ENCODE measurements at places on chromosomes 16 and 17.

- no peak for DNase-seq
These were observed 99.1 kb downstream of the MYH11 start for GRCh38 chr16:15757630-15758251.

DNA sequence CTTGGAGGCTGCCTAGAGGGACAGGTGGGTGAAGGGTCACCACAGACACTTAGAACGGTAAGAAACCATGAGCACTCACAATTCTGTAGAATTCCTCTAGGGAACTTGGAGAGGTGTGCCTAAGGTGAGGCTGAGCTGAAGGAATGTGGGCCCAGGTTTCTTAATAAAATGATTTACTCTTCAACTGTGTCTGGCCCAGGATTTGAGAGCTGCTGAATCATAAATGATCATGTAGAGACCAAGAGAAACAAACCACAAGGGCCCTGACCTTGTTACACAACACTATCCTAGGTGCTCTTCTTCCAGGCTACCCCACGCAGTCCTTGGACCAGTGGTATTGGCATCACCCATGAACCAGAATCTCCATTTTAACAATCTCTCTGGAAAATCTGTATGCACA, 27.7 kb downstream of the ZNF18 start:
- DNase-seq: no peak

- no peak for DNase-seq
These were observed 579.7 kb downstream of the CDH13 start for GRCh38 chr16:83206426-83206825.

- DNase-seq: peak; percentile 86
These were observed at the start of gene CRLF3 for GRCh38 chr17:30824356-30825145. Gene CRLF3 (minus strand): TSS chr17:30824692. CDS start chr17:30824651, 41 bp downstream.

DNA sequence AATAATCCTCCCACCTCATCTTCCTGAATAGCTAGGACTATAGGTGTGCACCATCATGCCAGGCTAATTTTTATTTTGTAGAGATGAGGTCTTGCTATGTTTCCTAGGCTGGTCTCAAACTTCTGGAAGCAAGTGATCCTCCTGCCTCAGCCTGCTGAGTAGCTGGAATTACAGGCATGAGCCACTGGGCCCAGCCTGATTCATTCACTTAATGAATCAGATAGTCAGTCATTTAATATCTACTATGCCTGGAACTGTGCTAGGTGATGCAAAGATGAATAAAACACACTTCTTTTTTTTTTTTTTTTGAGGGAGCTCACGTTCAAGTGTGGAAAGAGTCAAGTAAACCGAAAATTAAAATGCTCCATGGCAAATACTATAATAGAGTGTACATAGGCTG, 39.4 kb downstream of the EFCAB13 start:
- DNase-seq: no peak

DNA sequence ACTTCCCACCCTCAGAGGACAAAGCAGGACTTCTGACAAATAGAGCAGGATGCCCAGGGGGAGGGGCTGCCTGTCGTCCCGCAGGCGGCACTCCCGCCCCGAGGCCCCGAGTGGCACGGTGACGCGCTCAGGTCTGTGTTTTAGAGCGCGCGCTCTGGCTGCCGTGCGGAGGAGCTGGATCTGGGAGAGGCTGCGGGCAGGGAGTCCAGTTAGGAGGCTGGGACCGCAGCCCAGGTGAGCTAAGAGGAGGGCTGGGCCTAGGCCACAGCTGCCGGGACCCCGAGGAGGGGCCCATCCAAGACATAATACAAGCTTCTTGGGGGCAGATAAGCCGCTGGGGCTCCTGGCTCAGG, 6.4 kb downstream of the DOC2A start:
- DNase-seq: no peak

All from stimulated activated CD4-positive, alpha-beta T cell treated with anti-CD3 and anti-CD28 coated beads, Interleukin-15, amount 100 ng/mL, for 1 hour (primary cell).